ENCODE measurements at places on chromosomes 2 and 18.

- no peak for DNase-seq
These were observed 49.0 kb downstream of the ACTR2 start for GRCh38 chr2:65276609-65277008.

- no peak for DNase-seq
These were observed 33.8 kb downstream of the SMC6 start for GRCh38 chr2:17719562-17720371.

- DNase-seq, result no peak
These were observed 7.8 kb upstream of the TMEM37 start for GRCh38 chr2:119423811-119424210.

DNA sequence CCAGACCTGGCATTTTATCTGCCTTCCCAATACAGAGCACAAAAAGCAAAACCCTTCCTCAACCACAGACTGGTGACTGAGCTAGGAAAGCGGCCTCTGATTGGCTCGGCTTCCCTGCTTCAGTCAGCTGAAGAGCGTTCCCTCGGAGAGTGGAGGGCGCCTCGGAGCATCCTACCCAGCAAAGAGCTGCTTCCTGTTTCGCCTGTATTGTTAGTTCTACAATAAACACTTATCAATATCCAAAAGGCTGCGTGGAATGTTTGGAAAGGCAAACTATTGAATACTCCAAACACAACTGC is 125.0 kb downstream of the CACNB4 start:
- DNase-seq, result peak; percentile 36

All from H4 (cell line).